ENCODE measurements at places on chromosomes 2 and 18.

DNA sequence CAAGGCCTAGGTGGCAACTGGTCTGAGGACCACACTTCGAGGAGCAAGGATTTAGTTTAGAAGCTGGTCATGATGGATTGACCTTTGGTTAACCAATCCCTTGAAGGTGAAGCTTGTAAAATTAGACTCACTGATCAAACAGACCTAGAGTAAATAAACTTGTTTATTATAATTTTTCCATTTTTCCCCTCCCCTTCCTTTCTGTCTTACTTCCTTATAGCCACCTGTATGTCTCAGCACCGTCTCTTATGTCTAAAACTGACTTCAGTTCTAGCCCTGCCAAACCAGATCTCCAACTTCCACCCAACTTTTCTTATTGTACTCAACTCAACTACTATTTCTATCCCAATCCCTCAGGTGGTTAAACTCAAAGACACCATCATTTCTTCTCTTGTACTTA, 92.8 kb upstream of the THOC1 start:
- DNase-seq, result no peak

GRCh38 chr2:167103028-167103756, 214.9 kb downstream of the XIRP2 start:
- no peak for DNase-seq

GRCh38 chr2:69811018-69811417, 18.4 kb upstream of the GMCL1 start:
- no peak for DNase-seq

GRCh38 chr2:95299961-95300360, 2.8 kb downstream of the KCNIP3 start:
- no peak for DNase-seq

DNA sequence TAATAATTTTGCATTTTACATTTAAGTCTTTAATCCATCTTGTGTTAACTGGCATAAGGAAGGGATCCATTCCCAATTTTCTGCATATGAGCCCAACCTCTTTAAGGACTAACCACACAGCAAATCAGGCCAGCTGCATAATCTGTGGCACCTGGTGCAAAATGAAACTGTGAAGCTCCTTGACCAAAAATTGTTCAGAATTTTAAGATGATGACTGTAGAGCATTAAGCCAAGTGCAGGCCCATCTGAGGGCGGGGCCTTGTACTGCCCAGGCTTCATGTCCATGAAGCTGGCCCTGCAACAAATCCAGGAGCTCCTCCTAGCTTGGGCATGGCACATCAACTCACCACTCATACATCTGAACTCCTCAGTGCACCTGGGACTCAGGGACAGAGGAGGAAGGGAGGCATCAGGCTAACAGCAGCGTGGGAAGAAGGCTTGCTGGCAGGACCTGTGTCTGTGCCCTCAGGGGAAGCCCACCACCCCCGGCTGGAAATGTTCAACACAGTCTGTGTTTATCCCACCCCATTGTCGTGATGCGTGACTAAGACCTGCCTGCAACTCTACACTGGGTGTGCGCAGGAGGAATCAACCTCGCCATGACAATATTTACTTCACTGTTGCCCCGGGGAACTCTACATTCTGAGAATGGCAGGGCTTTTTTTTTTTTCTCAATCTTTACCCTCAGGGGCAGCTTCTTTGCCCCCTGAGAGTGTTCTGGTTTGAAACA, 128.9 kb upstream of the SIX2 start:
- no peak for DNase-seq

- peak; percentile 80 for DNase-seq
Measured at GRCh38 chr2:71129902-71130151, 202 bp downstream of the MCEE start.

- no peak for DNase-seq
Measured at GRCh38 chr2:9074930-9075329, 71.4 kb upstream of the MBOAT2 start.

DNA sequence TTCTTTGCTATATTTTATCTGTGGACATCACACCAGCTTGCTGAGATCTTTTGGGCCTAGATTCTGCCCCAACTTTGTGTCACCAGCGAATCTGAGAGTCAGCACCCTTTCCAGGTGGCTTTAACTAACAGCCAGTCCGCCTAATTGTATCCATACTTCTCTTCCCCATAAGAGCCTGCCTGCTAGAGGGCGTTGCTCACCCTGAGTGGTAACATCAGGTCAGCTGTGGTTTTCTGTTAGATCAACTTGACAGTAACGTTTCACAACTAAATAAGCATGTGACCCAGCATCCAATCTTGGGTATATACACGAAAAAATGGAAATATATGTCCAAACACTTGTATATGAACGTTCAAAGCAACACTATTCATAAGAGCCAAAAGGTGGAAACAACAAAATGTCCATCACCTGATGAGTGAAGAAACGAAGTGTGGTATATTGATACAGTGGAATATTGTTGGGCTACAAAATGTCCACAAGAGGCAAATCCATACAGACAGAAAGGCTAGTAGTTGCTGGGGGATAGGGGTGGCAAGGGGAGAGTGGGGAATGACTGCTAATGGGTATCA, 24.9 kb downstream of the EFHD1 start:
- DNase-seq, result no peak

GRCh38 chr2:123164216-123164615, 860.9 kb upstream of the CNTNAP5 start:
- DNase-seq, result no peak

DNA sequence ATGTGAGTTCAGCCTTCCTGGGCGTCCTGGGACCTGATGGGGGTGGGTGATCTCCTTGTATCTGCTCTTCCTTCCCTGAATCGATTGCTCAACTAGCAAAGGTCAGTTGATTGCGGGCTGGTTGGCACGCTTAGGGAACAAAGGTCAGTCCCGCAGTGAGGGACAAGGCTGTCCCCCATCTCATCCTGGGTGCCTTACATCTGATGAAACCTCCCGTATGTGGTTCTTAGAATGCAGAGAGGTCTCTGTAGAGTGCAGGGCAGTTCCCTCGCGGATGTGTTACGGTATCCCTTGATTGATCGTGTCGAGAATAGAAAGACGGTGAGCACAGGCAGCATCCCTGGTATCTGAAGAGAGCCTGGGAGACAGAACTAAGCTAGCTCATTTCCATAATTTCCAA, 56.4 kb upstream of the RBM44 start:
- DNase-seq, result no peak

GRCh38 chr2:119599384-119599783, 55.1 kb downstream of the CFAP221 start:
- no peak for DNase-seq

DNA sequence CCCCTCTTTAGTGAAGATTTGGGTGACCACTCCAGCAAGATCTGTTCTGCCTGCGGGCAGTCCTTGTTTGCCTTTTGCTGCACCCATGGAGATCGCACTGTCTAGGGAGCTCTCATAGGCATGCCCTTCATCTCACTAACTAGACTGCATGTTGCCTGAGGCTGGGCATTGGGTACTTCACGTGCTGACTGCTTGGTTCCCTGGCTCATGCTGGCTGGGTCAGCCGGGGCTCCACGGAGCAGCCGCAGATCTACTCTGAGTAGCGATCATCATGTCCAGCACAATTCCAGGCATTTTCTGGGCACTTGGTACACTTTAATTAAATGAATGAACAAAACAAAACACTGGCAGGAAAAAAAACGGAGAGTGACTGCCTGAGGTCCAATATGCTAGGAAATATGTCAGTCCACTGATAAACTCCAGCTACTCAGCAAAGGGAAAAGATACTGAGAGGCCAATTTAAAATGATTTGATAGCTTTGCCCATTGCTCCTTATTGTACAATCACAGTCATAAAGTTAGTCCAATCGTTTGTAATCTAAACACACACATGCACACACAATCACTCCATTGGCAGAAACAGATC, 220.3 kb downstream of the C1D start:
- no peak for DNase-seq

- DNase-seq, result no peak
Measured at GRCh38 chr2:171247741-171248662, 87.3 kb upstream of the TLK1 start.

DNA sequence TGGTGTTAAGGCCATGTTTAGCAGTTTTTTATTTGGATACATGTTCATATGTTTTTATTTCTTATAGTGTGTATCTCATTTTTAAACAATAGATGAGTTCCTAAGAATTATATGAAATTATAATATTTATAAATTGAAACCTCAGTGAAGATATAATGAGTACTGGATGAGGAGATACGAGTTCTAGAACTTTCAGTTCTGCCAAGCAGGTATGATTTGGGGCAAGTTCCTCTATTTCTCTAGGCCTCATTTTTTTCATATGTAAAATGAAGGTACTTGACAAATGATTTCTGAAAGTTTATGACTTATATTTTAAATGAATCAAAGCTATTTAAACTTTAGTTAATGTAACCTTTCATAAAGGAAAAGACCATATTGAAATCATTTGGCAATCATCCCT, 8.2 kb upstream of the PGAP1 start:
- no peak for DNase-seq

DNA sequence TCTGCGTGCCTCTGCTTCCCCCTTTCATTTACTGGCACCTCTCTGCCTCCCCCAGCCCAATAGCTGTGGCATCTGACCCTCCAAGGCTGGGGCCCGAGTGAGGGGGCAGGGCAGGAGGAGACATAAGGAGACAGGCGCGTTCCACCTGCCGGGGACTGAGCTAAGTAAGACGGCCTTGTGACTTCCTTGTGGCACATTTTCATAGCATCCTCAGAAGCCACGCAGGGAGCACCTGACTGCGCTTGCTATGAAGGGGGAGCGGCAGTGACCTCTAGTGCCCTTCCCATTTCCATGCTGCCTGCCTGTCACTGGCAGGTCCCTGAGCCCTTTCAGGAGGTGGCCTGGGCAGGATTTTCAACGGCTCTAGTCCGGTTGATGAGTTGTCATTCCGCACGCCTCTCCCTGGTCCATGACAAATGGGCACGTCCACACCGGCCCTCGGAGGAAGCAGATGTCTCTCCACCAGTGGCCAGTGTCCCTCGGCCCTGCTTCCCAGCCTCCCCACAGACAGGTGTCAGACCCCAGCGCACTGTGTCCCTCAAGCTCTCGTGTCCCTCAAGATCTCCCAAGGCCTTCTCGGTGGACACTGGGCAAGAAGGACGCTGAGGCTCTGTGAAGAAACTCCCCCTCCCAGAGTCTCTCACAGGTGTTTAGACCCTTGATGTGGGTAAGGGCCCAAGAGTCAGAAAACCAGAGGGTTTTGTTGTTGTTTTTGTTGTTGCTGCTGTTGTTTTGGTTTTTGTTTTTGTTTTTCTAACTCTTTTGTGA, 42.7 kb downstream of the CYP26B1 start:
- DNase-seq, result no peak
